CD4-positive, alpha-beta T cell treated with Interleukin-4 for 4 hours (primary cell): ENCODE measurements at places on chromosomes 2 and 18.

DNA sequence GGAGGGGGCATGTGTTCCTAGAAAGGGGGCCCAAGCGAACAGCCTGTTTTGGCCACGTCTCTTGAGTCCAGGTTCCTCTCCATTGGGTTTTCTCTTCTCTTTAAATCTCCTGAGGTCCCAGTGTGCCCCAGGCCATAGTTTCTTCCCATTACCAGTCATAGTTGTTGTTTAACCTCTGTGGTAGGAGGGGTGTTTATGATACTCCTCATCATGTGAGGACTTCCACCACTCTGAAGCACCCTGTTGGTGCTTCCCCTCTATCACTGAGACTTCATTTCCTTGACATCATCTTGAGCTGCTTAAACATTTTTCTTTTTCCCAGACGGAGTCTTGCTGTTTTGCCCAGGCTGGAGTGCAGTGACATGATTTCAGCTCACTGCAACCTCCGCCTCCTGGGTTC lies 45.9 kb downstream of the WIPF1 start:
- no peak for DNase-seq

DNA sequence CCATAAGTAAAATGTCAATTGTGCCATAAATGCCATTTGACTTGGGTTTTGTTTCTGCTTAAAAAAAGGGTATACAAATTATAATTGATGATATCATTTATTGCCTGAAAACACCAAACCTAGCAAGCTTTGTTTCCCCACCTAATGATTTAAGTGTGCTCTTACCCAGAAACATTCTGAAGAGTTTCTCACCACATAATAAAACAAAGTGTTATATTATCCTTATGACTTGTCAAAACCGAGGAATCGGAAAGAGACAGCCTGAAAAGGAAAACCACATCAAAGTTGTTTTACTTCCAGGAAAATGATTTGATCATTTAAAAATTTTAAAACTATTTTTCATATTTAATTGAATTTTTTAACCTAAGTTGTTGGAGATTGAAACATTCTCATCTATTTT lies 170.5 kb upstream of the SLC39A10 start:
- peak; percentile 20 for DNase-seq

- DNase-seq, result no peak
Measured at GRCh38 chr2:78417355-78417754, 608.1 kb upstream of the REG3G start.

DNA sequence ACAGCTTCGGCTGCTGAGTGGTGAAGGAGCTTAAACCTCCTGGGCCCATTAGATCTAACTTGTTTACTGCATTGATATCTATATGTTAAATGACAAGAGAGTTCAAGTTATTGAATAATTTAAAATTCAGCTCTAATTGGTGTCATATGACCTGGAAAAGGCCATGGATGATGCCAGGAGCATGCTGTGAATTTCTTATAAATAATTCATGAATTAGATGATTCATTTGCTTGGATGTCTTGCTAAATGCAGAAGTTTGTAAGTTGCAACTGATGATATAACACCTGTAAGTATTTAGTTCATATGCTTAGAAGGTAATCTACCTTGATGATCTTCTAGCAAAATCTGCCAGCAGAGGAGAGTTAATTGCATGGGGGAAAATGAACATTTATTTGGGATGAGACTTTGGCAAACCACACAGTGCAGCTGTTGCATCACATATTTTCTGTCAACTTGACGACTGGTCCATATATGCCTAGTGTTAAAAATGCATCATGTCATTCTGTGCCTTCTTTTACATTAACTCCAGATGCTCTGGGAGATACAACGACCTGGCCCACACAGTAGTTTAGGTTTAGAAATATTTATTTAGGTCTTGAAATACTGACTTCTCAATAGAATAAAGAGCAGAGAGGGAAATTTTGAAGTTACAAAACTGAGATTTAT lies 226.3 kb downstream of the KIAA1328 start:
- DNase-seq, result no peak

DNA sequence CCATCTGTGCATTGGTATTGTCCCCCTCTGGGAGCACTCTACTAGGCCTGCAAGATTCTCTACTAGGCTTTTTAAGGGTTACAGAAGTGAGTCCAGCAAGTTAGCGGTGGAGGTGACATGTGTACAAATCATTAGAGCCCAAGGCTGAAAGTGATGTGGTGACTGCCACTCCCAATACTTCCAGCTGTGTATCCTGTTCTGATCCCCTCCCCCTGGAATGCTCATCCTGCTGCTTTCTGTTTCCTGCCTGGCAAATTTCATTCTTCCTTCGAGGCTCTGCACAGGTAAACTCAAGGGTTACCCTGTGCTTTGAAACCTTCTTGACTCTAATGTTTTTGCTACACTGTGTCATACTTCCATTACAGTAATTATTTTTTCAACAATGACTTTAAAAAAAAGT lies 258.5 kb upstream of the REV1 start:
- no peak for DNase-seq

- no peak for DNase-seq
Measured at GRCh38 chr2:12918138-12918834, 201.6 kb downstream of the TRIB2 start.

GRCh38 chr2:179355881-179356280 lies 91.2 kb upstream of the SESTD1 start:
- DNase-seq, result no peak

DNA sequence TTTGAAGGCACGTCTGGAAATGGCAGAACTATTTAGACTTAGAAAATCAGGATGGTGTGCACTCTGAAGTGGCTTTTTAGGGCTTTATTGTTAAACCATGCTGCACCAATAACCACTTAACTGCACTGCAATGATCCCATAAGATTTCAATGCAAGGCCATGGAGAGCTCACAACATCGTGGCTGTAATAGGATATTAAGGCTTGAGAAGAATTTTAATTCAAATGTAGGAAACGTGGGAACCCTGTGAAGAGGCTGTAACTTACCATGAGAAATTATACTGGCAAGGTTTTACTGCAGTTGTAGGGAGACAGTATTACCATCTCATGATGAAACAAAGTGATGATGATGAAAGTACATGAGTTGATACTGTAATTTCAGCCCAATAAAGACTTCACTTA lies 242.5 kb downstream of the AFF3 start:
- no peak for DNase-seq

GRCh38 chr18:29838556-29838955 lies 1204.0 kb downstream of the DSC3 start:
- no peak for DNase-seq

DNA sequence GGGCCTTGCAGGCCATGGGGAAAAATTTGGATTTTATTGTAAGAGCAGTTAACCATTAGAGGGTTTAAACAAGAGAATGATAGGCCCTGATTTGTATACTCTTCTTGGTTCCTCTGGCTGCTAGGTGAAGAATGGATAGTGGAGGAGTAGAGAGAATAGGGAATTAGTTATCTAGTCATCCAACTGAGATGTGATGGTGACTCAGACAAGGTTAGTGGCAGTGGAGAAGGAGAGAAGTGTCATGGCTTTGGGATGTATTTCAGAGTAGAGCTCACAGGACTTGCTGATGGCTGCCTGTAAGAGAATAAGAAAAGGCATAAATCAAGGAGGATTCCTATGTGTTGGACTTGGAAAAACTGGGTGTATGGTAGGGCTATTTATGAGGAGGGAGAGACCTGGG lies 169.4 kb downstream of the PLCL1 start:
- no peak for DNase-seq

GRCh38 chr18:4107049-4107467 lies 348.0 kb downstream of the DLGAP1 start:
- DNase-seq, result no peak

DNA sequence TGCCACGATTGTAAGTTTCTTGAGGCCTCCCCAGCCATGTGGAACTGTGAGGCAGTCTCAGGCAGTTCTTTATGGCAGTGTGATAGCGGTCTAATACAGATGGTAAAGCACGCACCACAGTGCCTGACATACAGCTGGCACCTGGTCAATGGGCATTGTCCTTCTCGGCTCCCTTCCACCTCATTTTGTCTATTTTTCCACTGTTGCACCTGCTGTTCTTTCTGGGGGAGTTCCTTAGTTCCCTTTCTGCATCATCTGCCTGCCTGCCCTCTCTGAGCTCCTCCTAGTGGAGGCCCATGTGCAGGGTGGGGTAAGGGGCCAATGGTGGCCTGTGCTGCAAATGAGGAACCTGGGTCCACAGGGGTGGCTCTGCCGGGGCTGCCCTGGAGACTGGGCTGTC lies 157.6 kb downstream of the LPIN1 start:
- no peak for DNase-seq

DNA sequence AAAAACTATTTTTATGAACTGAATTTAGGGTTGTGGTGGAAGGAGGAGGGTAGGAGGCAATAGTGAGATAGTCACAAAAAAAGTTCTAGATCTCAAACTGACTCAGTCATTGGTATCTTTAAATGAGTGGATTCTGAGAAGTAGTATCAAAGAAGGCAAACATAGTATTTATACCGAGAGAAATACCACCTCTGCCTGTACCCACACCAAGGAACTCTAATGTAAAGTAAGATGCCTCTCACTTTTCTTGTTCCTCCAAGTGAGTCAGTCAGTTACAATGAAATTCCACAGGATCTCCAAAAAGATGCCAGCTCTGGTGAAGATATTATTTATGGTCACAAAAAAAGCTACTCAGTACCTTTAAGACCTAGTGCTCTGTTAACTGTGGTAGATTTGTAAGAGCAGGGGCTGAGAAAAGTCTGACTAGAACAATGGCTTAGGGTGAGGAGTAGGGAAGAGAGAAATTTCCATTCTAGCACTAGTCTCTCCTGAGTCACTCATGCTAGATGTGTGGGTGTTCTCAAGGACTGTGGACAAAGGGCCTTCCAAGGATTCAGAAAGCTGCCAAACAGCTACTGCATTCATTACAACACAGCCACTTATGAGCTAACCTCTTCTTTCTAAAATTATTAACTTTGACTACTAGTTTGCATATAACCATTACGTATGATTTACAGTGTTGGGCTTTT lies 36.3 kb downstream of the YWHAQ start:
- peak; percentile 39 for DNase-seq

GRCh38 chr2:224025874-224026273 lies 13.2 kb downstream of the SERPINE2 start:
- DNase-seq, result peak; percentile 70

- no peak for DNase-seq
Measured at GRCh38 chr2:27596627-27597026, 13.8 kb downstream of the ZNF512 start.

DNA sequence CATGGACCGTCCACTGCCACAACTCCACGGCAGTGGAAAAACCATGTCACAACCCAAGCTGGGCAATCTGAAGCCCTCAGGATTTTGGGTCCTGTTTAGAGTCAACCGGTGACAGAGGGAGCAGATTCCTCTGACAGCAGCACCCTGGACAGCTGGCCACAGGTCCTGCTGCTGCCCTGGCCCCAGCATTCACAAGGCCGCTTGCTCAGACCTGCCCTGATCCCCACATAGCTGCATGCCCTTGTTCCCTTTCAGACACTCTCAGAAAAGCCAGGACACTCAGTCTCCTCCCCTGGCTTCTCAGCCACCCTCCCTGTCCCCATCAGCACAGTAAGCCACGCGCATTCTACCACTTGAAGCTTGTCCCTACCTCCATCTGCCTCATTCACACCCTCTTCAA lies 1.6 kb downstream of the COPS9 start:
- no peak for DNase-seq

DNA sequence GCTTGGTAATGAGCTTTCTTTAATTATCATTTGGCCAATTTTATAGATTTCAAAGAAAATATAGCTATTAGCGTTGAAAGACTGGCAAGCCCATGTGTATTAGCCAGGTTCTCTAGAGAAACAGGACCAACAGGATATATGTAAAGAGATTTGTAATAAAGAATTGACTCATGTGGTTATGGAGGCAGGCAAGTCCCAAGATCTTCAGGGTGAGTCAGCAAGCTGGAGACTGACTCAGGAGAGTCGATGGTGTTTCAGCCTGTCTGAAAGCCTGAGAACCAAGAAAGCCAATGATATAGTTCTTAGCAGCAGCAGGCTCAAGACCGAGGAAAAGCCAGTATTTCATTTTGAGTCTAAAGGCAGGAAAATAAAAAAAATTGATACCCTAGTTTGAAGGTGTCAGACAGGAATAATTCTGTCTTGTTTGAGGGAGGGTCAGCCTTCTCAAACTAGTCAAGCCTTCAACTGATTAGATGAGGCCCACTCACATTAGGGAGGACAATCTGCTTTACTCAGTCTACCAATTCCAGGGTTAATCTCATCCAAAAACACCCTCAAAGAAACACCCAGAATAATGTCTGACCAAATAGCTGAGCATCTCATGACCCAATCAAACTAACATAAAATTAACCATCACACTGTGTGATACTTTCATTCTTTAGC lies 78.3 kb upstream of the CRIM1 start:
- no peak for DNase-seq

- no peak for DNase-seq
Measured at GRCh38 chr2:222837643-222838056, 23.2 kb upstream of the ACSL3 start.

DNA sequence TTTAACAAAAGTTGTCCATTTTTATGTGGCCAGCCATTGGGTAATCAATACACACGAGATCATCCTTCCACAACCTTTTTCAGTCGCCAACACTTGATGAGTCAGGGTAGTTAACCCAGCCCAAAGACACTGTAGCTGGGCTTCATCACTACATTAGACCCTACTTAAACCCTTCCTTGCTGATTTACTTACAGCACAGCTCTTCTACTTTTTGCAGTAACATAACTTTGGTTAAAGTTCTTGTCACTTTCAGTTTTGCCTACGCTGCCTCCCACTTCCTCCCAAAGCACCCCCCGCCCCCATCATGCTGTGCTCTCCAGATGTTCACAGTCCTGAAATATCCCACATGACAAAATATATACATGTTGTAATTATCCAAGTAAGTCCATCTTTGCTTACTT lies 103.6 kb downstream of the CDK15 start:
- no peak for DNase-seq

- DNase-seq, result no peak
Measured at GRCh38 chr2:102505290-102505689, 32.3 kb downstream of the SLC9A4 start.

GRCh38 chr2:189633392-189633811 lies 27.9 kb upstream of the ASNSD1 start:
- DNase-seq, result no peak

DNA sequence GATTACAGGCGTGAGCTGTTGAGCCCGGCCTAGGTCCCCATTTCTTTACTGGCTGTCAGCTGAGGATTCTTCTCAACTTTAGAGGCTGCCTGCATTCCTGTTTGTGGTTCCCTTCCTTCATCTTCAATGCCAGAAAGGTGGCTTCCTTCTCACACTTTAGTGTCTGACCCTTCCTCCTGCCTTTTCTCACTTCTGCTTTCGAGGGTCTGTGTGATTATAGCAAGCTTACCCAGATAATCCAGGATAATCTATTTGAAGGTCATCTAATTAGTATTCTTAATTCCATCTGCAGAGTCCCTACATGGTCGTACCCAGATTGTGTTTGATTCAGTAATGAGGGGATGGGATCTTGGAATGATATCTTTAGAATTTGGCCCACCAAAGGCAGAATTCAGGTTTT lies 157.4 kb downstream of the TANC1 start:
- DNase-seq, result no peak

DNA sequence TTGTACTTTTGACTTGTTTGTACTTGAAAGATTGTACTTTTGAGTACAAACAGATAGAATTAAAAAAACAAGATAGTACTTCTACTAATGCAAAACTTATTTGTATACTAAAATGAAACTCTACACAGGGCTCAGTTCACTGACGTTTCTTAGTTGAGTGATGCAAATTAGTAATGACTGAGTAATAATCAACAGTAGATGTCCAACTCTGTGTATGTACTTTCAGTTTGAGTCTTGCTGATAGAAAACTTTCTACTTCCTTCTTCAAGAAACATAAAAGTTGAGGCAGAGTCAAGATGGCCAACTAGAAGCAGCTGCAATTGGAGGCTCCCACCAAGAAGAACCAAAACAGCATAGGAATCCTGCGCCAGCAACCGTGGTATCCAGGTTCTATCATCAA lies 585.0 kb downstream of the NR4A2 start:
- no peak for DNase-seq

GRCh38 chr18:28115149-28115550 lies 61.8 kb downstream of the CDH2 start:
- no peak for DNase-seq
